Psoas muscle (tissue), 8 donors: ENCODE measurements at places on chromosomes 16 and 17.

- no peak for DNase-seq
Observed at GRCh38 chr17:41676058-41676419, 12.6 kb upstream of the EIF1 start.

- no peak for DNase-seq
Observed at GRCh38 chr17:57102122-57102521, 17.1 kb downstream of the AKAP1 start.

DNA sequence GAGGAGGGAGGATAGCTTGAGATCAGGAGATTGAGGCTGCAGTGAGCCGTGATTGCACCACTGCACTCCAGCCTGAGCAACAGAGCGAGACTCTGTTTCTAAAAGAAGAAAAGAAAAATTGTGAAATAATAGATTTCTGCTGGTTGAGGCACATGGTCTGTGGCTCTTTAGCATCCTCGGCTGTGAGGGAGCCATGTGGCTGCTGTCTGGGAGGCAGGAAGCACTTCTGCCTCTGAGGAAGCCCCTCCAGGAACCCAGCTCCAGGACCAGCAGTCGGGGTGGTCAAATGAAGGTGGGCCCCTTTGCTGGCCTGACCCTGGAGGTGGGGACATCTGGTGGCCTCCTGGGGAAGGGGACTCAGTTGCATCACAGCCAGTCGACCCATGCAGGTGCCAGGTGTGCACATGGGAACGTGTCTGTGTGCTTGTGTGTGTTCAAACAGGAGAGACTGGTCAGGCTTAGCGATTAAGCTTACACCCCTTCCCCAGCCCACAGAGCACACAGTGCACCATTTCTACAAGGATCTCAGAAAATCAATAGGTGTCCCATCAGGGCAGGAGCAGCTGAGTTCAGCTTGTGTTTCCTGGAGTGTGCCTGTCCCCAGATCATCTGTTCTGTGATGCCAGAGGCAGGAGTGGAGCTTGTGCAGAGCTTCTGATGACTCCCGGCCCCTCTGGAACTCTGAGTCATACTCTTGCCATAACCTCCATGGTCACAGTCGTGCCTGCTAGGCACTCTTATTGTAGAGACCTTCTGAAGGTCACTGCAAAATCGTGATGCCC, 24.3 kb upstream of the MGAT5B start:
- no peak for DNase-seq

DNA sequence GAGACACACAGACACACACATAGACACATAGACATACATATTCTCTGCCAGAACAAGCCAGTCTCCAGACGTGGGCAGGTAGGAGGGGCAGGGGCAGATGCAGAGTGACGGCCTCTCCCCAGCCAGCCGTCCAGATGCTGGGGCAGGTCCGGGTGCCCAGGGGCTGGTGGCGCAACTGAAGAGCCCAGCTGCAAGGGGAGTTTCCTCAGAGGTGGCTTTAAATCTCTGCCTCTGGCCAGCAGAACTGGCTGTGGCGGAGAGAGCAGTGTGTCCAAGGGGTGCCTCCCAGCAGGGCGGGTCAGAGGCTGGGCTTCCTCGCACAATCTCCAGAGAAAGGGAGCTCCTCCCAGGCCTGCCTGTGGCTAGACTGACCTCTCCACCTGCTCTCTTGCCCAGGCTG, 9.4 kb upstream of the GCGR start:
- no peak for DNase-seq
